ENCODE measurements at places on chromosomes 3 and 15.

DNA sequence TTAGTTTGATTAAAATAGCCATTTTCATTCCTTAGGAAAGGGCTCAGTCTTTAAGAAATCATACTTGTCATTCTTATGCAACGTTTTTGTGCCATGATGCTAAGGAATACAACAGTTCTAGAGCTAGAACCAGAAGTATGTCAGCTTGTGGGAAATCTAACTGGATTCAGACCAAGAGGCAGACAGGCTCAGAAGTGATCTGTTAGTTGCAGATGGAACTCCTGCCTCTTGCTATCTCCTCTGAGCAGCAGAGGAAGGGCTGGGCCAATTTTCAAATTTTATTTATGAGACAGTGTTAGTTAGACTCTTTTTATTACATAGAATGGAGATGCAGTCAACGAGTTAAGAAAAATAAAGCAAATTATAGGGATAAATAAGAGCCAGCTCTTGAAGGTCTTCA is 48.5 kb upstream of the RYR3 start:
- no peak for DNase-seq

DNA sequence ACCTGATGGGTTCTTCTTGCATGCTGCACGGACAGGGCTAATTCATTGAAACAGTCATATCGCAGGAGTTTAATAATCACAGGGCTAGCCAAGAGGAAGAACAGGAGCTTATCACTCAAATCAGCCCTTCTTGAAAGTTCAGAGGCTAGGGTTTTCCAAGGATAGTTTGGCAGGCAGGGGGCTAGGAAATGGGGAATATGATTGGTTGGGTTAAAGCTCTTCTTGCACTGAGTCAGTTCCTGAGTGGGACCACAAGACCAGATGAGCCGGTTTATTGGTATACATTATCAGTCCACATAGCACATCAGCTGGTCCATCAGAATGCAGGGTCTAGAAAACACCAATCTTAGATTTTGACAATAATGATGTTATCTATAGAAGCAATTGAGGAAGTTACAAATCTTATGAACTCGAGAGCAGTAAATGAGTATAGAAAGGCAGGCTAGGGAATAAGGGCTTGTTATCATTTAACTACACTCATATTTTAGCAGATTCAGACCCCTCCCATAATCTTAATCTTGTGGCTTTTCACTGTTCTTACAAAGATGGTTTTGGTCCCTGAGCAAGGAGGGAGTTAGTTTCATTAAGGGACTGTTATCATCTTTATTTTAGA is 58.1 kb upstream of the SLC25A36 start:
- DNase-seq = no peak

DNA sequence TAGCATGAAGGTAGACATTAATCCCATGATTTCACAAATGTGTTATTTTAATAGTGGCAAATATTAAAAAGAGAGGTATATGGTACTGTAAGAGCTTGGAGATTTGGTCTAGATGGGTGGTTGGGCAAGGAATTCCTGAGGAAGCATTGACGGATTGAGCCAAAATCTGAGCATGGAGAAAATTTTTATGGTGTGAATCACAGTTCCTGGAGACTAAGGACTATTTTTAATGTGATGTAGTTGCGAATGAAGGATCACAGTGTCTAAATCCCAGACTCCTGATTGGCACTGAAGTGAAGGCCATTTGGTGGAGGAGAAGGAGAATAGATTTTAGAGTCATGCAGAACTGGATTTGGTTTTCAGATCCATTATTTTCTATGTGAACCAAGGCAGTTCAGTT is 188.7 kb upstream of the FEZF2 start:
- DNase-seq = no peak

DNA sequence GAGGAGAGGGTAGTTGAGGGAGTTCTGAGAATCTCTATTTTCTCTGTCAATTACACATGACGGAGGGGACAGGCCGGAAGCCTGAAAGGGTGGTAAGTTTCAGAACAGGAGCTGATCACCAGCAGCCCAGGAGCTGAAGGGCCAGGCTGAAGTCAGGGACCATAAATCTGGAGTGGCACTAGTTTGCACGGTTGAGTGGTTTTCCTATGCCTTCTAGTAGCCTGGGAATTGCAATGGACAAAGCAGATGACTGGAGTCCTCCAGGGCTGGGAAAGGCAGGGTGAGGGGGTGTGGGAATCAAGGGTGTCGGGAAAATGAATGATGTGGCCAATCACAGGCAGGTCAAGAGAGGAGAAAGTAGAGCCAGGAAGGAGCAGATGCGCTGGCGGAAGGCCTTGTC is 72.5 kb downstream of the MAGEF1 start:
- no peak for DNase-seq
